ENCODE measurements at places on chromosomes 5 and 9. TPM values are rescaled to one million over a fixed set of nuclear protein-coding genes. Genes with fewer than 3 reads are reported as not detected.

DNA sequence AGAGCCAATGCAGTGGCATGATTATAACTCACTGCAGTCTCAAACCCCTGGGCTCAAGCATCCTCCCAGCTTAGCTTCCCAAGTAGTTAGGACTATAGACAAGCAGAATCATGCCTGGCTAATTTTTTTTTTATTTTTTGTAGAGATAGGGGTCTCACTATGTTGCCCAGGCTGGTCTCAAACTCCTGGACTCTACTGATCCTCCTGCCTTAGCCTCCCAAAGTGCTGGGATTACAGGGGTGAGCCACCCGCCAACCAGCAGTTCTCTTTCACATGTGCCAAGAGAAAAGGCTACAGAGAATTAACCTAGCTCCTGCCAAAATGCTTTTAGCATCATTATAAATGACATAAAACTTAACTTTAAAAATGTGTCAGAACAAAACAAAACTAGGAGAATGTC lies 8.1 kb downstream of the AK3 start:
- no peaks in the 10 kb centered on the region for H3K36me3 ChIP-seq
- DNase-seq, result no peak
- no peaks in the 10 kb centered on the region for H3K4me1 ChIP-seq
- H3K4me3 ChIP-seq, result no peak overlapping the region

- H3K27me3 ChIP-seq, result peaks cover 14% of the 10 kb centered on the region
- peaks cover 9% of the 10 kb centered on the region for H3K36me3 ChIP-seq
- no peak for DNase-seq
- peak overlapping the region; percentile 85 for H3K4me3 ChIP-seq
Measured at GRCh38 chr9:32385152-32385884, 875 bp downstream of the ACO1 start.

NPDC1 gene
- 65.2 TPM for total RNA-seq

TNFSF8 gene
- total RNA-seq, result not detected

DNA sequence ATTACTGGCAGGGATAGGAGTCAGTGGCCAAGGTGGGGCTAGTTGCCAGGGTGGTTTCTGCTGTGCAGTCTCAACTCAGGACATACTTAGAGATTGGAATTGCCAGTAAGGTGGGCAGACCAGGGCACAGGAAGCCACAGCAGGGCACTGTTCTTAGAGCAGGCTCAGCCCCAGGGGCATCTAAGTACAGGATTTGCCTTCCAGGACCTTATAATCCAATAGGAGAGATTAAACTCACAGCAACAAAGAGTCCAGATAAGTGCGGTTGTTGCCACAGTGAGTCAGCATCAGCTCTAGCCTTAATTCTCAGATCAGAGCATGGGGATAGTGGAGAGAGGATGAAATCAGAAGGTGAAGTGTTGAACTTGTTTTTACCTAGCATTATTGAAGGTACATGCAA lies 265.8 kb upstream of the TRPC7 start:
- no peaks in the 10 kb centered on the region for H3K4me1 ChIP-seq
- H3K27me3 ChIP-seq, result peaks cover 43% of the 10 kb centered on the region
- no peak for DNase-seq
- H3K27ac ChIP-seq, result no peak overlapping the region

Measured in Calu3 (cell line).